ENCODE measurements at places on chromosomes 7 and 10. TPM values are rescaled to one million over a fixed set of nuclear protein-coding genes. Genes with fewer than 3 reads are reported as not detected.

Gene FIGNL1
- total RNA-seq = 53.9 TPM

Gene EZH2
- 8.8 TPM for total RNA-seq

Gene FZD8
- total RNA-seq = 36.8 TPM

Gene NKX1-2
- not detected for total RNA-seq

Gene TMEM248
- 167 TPM for total RNA-seq

Gene NKX2-3
- not detected for total RNA-seq

Gene NOM1
- total RNA-seq = 27.6 TPM

Gene KLF14
- not detected for total RNA-seq

Gene OR2A1
- total RNA-seq = not detected

Gene TMEM184A
- total RNA-seq = 0.33 TPM

Gene PIK3AP1
- total RNA-seq = 0.33 TPM

Gene PDIA4
- 379 TPM for total RNA-seq

Gene CCAR1
- 53.2 TPM for total RNA-seq

Gene GDF10
- total RNA-seq = not detected

Gene CCL24
- total RNA-seq = not detected

Gene FAM241B
- total RNA-seq = 0.48 TPM

Gene CYP2C19
- total RNA-seq = not detected

Gene MMP21
- total RNA-seq = 0.33 TPM

Gene OPALIN
- not detected for total RNA-seq

Gene CTAGE4
- not detected for total RNA-seq

Gene DENND2A
- 0.19 TPM for total RNA-seq

Gene TAS2R5
- total RNA-seq = 1.5 TPM

Gene FAM25G
- total RNA-seq = not detected

Gene WAPL
- 46.7 TPM for total RNA-seq

Gene GATA3
- 0.29 TPM for total RNA-seq

Data from vein endothelial cell (primary cell).